Stimulated activated CD4-positive, alpha-beta T cell treated with anti-CD3 and anti-CD28 coated beads, TNF-alpha, amount 100 ng/mL, for 1 hour (primary cell): ENCODE measurements at places on chromosomes 12 and 14.

GRCh38 chr14:33206981-33207380 lies 268.3 kb downstream of the NPAS3 start:
- DNase-seq = no peak

- no peak for DNase-seq
Measured at GRCh38 chr12:52082026-52082668, 2.6 kb downstream of the SMIM41 start.

GRCh38 chr14:39138440-39138839 lies 24.3 kb downstream of the GEMIN2 start:
- DNase-seq = no peak

DNA sequence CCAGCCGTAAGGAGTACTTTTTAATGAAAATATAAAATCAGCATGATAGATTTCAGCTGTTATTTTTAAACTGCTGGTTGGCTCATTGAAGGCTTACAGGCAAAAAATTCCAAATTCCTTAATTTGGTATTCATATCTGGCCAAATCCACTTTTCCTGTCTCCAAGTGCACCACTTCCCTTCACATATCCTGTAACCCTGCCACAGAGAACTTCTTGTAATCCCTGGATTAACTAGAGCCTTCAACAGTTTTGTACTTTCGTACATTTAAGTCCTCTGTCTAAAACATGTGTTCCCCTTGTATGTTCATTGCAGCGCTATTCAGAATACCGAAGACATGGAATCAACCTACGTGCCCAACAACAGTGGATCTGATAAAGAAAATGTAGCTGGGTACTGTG lies 9.6 kb downstream of the PUS7L start:
- DNase-seq = no peak

- DNase-seq = no peak
Measured at GRCh38 chr12:6934110-6934509, 6.4 kb downstream of the ATN1 start.

DNA sequence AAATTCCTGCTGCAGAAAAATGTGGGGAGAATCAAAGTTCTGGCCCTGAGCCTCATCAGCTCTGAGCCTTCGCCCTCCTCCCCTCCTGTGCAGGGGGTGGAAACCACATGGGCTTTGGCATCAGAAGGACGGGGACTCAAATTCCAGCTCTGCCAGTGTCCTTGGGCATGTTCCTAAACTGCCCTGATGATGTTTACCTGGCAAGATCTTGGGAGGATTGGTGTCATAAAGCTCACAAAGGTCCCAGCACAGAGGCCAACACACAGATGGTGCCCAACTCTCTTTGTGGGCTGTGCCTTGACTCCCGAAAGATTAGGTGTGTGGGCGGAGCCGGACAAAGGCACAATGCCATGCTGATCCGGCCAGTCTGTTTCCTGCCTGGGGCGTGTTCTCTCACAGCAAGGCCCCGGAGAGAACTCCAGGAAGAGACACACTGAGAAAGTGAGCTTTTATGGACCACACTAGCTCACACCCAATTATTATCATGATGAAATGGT lies 20.5 kb upstream of the CLMN start:
- no peak for DNase-seq

GRCh38 chr12:127284870-127285431 lies 982.0 kb upstream of the TMEM132C start:
- no peak for DNase-seq

- no peak for DNase-seq
Measured at GRCh38 chr12:86254399-86255107, 1.6 kb downstream of the MGAT4C start.

GRCh38 chr14:69650948-69651369 lies 39.6 kb downstream of the SUSD6 start:
- DNase-seq = no peak

GRCh38 chr12:45339035-45339434 lies 123.1 kb downstream of the ANO6 start:
- no peak for DNase-seq

GRCh38 chr12:130438711-130439110 lies 101.0 kb downstream of the PIWIL1 start:
- no peak for DNase-seq

DNA sequence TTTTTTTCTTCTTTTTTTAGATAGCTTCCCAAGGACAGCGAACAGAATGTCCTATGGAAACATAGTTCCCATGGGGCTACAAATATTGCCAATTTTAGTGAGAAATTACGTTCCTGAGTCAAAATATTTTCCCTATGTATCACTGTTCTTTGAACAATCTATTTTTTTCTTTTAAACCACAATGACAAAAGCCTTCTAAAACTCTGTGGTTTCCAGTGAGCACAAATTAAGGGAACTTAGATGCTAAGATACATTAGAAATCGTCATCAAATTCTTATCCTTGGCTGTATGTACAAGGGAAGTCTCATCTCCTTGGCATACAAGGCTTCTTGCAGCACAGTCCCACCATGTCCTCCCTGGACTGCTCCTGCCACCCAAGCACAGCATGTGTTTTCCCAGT lies 17.9 kb downstream of the CPM start:
- no peak for DNase-seq

GRCh38 chr12:64080319-64081007 lies 141.6 kb downstream of the KICS2 start:
- no peak for DNase-seq

DNA sequence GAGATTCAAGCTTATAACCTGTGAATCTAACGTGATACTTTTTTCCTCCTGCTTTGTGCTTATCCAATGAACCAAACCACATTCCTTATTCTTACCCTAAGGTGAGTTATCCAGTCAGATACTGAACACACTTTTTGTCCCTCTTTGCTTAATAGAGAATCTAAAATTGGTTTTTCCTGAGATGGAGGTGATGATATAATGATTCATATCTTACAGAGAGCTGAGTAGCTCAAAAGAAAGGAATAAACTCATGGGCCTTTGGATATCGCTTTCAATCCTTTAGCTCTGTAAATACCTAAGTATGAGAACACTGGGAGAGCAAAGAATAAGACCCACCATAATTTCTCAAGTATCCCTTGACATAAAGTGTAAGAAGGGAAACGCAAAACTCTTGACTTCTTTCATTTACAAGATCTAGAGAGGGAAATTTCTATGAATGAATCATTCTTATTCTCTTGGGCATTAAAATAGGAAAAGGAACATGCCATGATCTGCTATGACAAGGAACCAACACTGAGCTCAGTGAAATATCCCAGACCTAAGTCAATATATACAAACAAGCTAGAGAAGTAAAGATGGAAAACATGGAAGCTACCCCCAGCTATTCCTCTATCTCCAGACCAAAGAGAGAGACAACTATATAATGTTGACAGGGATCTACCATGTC lies 81.8 kb upstream of the STAC3 start:
- DNase-seq = no peak

GRCh38 chr12:76030341-76031080 lies 1.1 kb downstream of the PHLDA1 start:
- peak; percentile 33 for DNase-seq

- DNase-seq = no peak
Measured at GRCh38 chr12:123491056-123491455, 33.1 kb downstream of the SNRNP35 start.

- DNase-seq = no peak
Measured at GRCh38 chr14:33307691-33308251, 369.1 kb downstream of the NPAS3 start.

DNA sequence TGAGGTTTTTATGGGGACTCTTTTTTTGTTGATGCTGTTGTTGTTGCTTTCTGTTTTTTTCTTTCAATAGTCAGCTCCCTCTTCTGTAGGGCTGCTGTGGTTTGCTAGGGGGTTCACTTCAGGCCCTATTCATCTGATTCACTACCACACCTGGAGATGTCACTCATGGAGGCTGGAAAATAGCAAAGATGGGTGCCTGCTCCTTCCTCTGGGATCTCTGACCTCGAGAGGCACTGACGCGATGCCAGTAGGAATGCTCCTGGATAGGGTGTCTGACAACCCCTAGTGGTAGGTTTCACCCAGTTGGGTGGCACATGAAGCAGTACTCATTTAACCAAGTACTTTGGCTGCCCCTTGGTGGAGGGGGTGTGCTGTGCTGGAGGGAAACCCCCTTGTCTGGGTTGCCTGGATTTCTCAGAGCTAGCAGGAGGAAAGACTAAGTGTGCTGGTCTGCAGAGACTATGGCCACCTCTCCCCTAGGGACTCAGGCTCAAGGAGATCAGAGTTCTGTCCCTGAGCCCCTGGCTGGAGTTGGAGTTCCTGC lies 745.5 kb downstream of the TMTC2 start:
- no peak for DNase-seq

GRCh38 chr12:71704920-71705319 lies 19.0 kb downstream of the TMEM19 start:
- DNase-seq = no peak

DNA sequence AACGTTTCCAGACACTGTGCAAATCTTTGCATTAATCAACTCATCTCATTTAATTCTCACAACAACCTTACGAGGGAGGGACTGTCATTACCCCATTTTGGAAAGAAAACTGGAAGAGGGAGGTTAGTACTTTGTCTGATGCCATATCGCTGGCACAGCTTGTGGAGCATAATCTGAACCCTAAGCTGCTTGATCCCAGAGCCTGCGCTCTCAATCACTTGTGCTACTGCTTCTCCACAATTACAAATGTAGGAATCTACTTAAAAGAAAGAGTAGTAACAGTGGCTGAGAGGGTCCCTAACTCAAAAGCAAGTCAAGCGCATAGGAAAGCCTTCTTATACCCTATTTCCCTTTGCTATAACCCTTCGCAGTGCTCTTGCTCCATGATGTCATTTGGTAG lies 3.2 kb downstream of the EFS start:
- DNase-seq = no peak

DNA sequence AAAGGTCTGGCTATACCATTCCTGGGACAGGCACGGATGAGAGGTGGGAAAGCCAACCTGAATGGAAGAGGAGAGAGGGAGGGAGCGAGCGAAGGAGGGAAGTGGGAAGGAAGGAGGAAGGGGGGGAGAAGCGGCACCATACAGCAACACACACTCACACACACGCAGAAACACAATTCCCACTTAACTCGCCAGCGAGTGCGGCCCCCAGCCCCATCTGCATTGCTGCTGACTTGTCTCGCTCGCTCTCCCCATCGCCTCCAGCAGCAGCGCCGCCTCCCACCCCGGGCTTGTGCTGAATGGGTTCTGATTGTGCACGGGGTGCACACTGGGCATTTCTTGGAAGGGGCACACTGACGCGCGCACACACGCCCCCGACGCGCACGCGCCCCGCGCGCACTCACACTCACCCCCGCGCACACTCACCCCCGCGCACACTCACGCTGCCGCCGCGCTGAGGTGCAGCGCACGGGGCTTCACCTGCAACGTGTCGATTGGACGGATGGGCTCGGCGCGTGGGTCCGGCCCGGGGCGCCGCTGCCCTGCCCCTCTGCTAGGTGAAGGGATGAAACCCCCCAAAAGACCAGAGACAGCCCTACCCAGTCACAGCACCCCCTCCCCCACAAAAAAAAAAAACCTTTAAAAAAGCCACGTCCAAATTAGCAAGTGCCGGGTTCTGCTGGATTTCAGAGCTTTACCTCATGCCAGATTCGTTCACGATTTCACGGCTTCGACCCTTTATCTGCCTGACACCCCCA lies 685 bp downstream of the GRIN2B start:
- DNase-seq = no peak

DNA sequence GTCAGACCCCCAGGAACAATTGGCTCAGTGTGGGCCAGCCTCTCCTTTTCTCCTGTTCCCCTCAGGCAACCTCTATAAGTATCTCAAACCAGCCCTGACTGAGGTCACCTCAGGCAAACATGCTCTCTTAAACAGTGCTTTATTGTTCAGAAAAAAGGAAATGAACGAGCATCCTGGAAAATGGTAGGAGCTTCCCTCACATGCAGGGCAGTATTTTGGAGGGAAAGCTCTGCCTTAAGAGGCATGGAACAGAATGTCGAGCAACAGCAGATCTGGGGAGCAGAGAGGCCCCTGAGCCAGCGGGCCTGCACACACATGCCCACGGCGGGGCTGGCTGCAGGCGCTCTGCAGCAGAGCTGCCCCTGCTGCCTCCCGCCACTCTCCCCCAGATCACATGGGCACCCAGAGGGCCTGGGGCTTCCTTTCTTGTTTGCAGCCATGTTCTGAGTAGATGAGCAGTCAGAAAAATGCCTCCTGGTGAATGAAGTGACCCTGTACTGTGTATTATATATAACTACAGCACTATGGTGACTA lies 42.0 kb downstream of the MOK start:
- no peak for DNase-seq

DNA sequence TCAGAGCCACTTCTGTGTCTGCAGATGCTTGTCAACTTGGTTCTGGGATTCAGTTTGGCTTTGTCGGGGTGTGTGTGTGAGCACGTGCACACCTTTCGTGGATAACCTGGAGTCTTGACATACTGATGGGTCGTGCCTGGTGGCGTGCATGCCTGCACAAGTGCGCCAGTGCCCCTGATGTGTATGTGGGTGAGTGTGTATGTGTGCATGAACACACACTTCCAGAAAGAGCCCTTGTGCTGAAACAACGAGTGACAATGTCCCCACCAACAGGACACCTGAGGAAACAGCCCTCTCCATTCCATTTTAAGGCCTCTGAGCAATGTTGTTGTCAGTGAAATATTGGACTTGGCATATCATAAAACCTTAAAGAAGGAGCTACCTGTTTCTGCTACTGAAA lies 53.9 kb downstream of the SMUG1 start:
- no peak for DNase-seq

DNA sequence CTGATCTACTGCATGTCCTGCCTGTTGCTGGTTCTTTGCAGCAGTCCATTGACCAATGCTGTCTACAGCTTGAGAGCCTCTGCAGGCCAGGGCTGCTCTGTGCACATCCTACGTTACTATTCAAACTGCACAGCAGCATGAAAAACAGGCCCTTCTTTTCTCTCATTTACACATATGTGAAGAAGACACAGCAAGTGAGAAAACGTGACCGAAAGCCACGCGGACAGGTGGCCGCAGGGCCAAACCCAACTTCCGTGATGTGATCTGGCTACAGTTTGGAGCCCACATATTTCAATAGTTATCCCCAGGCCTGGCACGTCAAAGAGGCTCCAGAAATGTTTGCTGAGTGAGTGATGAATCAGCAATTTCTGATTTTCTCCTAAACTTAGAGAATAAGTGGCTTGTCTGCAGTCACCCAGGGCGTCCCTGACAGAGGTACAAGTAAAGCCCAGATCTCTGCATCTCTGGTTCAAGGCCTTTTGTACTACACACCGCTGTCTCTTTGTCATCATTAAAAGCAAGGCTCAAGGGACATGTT lies 17.9 kb upstream of the TCL1B start:
- no peak for DNase-seq

GRCh38 chr14:56324454-56324853 lies 206.2 kb downstream of the PELI2 start:
- DNase-seq = no peak
